ENCODE measurements at places on chromosomes 1 and 21.

GRCh38 chr1:222138095-222138494 is 396.2 kb upstream of the DUSP10 start:
- no peak for DNase-seq

- DNase-seq: no peak
Observed at GRCh38 chr1:16351456-16351993, 755 bp downstream of the FBXO42 start.

GRCh38 chr1:93036672-93037071 is 42.4 kb upstream of the MTF2 start:
- DNase-seq: no peak

GRCh38 chr1:95021805-95022643 is 50.7 kb downstream of the ALG14 start:
- DNase-seq: no peak

DNA sequence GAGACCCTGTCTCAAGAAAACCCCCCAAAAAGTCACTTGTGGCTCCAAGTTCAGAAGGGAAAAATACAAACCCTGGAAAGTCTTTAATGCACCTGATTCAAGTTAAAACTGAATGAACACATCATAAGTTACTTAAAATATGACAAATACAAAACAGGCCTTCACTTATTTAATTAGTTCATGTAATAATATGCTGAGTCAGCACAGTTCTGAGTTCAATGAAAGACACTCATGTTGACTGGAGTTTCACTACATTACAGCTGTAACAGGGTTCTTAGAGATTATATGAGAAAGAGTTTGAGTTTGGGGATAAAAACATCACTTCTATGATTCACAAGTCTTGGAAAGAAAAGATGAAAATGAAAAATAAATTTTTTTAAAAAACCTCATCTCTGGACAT is 51.0 kb downstream of the DEGS1 start:
- no peak for DNase-seq

- DNase-seq: no peak
Observed at GRCh38 chr1:41320895-41321676, 40.1 kb upstream of the FOXO6 start.

DNA sequence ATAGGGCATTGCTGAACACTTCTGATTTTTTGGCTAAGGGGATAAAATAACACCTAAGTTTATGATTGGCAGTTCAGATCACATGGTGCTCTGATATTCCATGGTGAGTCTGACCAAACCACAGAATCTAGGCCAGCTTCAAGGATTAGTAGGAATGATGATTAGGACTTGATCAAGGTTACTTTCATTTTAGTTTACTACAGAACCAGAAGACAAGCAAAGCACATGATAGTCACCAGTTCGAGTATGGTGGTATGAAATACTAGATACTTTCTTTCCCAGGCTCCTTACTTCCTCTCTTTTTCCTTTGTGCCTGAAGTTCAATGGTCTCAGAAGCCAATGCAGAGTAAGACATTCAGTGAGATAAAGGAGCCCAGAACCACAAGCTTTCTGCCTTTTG is 26.6 kb downstream of the S100A10 start:
- DNase-seq: no peak

DNA sequence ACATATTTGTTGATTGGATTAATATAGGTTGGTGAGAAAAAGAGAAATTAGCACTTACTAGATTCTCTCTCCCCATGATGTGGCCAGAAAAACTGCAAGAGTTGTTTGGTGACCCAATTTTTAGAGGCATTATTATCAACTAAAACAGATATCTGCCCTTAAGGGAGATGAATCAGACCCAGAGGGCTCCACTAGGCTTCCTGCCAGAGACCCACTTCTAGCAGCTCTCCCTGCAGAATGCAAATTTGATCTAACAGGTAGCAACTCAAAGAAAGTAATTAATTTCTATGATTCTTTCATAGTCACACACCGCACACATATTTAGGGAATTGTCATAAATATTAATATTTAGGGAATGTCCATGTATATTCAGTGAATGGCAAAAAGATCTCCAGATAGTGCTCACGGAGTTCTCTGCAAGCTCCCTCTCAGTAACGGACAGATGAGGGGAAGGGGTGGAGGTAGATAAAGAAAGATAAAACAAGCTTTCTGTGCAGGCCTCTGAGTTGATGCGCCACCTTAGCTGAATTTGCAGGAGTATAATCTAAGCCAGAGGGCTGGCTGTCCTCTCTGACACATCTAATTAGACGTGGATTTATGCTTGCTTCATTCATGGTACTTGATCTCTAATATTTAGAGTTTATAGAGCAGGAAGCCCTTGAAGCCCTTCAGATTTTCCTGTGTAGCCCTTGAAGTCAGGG is 84.1 kb upstream of the CCDC190 start:
- DNase-seq: no peak

GRCh38 chr1:31694964-31695313 is 8.9 kb downstream of the COL16A1 start:
- DNase-seq: no peak

DNA sequence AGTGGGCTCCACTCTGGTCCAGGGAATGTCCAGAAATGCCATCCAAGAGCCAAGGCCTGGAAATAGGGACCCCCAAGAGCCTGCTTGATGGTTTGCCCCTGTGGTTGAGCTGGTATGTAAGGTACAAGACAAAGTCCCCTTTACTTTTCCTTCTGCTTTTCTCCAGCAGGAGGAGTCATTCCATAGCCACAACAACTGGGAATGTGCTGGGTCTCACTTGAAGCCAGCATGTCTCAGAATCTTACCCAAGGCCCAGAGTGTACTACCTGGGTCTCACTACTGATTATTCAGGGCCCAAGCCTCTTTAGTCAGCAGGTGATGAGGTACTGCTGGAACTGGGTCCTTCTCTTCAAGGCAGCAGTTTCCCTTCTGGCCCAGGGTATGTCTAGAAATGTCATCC is 62.1 kb upstream of the CD55 start:
- no peak for DNase-seq

- DNase-seq: no peak
Observed at GRCh38 chr1:243712242-243712641, 137.8 kb downstream of the AKT3 start.

DNA sequence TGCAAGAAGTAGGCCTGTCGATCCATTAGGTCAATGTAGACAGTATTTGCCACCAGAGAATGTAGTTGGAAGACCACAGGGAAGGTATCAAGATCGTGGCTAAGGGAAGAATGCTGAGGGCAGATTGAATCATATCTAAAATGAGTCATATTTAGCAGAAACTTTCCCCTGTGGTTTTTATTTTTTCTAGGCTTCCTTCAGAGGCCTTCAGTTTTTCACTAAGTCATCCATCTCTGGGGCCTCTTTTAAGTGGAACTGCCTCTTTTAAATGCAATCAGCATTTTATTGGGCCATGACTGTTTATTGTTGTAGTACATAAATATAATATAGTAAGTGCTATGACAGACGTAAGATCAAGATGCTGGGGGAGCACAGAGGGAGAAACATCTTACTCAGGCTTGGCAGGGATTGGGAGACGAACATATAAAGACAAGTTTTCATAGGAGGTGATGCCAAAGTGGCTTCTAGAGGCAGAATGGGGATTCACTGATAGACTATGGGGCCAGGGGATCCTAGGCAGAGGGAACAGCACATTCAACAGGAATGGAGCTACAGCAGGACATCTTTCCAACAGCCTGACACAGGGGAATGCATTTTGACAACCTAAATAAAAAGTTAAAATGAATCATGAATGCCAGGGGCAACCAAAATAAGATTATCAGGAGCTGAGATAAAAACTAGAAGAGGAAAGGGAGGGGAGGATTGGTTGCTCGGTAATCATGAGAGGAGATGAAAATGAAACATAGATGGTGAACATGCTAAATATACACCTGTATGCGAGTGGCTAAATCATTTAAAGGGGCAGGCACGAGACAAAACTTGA is 20.1 kb downstream of the UBE2U start:
- peak; percentile 60 for DNase-seq

GRCh38 chr1:221159608-221160007 is 280.4 kb downstream of the HLX start:
- DNase-seq: no peak

- no peak for DNase-seq
Observed at GRCh38 chr1:163773396-163773795, 451.6 kb downstream of the NUF2 start.

GRCh38 chr1:192160196-192160595 is 1.9 kb downstream of the RGS18 start:
- DNase-seq: no peak

- no peak for DNase-seq
Observed at GRCh38 chr1:25095635-25096200, 136.6 kb downstream of the SYF2 start.

- DNase-seq: peak; percentile 78
Observed at GRCh38 chr1:6724517-6725141, 23.0 kb upstream of the DNAJC11 start.

DNA sequence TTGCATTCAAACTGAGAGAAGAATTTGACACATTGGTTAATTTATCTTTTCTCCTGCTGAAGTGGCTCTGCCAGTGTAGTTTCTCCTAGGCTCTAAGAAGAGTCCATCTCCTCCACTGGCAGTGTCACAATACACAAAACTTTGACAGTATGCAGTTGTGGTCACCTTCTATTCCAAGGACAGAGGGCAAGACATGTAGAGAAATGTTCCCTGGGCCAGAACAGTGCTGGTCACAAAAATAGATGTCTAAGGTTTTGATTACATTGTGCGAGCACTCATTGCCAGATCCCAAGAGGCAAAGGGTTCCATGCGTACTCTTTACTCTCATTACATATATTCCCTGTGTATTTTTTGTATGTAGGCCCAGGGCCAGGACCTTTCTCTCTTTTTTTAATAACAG is 148.1 kb upstream of the UBE2U start:
- no peak for DNase-seq

GRCh38 chr1:47562147-47562546 is 124.3 kb downstream of the FOXD2 start:
- no peak for DNase-seq

DNA sequence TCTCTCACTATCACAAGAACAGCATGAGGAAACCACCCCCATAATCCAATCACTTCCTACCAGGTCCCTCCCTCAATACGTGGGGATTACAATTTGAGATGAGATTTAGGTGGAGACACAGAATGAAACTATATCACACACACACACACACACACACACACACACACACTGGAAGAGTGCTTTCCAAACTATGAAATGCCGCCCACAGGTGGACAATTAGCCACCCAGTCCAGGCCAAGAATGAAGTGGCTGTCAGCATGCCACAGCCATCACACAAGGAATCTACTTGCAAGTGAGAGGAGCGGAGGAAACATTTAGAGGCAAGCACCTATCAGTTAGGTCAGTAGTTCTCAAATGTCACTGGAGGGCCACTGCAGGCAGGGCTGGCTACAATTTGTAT is 105.4 kb upstream of the HOOK1 start:
- no peak for DNase-seq
